ENCODE measurements at places on chromosomes 11 and 22. TPM values are rescaled to one million over a fixed set of nuclear protein-coding genes. Genes with fewer than 3 reads are reported as not detected.

Gene APOA5
- total RNA-seq, result not detected

Gene MISFA
- total RNA-seq, result 0.50 TPM

Gene GTSE1
- 0.67 TPM for total RNA-seq

GRCh38 chr22:36247955-36248354, 5.0 kb upstream of the APOL1 start:
- DNase-seq, result no peak

DNA sequence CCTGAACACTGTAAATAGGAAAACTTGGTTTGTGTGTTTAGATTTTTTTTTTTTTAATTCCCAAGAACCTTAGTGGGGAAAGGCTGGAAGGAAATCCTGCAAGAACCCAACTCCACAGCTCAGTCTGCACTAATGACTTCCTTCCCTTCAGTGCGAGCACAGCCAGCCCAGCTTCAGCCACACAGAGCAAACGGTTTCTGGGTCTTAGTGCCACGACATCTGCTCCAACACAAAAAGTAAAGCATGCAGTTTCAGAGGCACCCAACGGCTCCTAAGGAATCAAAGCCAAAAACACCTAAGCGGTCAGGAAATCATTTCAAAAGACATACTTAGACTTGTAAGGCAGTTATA, 236.1 kb downstream of the TTC28 start:
- DNase-seq, result peak; percentile 44

- DNase-seq, result no peak
Observed at GRCh38 chr11:35711173-35711910, 48.8 kb downstream of the TRIM44 start.

DNA sequence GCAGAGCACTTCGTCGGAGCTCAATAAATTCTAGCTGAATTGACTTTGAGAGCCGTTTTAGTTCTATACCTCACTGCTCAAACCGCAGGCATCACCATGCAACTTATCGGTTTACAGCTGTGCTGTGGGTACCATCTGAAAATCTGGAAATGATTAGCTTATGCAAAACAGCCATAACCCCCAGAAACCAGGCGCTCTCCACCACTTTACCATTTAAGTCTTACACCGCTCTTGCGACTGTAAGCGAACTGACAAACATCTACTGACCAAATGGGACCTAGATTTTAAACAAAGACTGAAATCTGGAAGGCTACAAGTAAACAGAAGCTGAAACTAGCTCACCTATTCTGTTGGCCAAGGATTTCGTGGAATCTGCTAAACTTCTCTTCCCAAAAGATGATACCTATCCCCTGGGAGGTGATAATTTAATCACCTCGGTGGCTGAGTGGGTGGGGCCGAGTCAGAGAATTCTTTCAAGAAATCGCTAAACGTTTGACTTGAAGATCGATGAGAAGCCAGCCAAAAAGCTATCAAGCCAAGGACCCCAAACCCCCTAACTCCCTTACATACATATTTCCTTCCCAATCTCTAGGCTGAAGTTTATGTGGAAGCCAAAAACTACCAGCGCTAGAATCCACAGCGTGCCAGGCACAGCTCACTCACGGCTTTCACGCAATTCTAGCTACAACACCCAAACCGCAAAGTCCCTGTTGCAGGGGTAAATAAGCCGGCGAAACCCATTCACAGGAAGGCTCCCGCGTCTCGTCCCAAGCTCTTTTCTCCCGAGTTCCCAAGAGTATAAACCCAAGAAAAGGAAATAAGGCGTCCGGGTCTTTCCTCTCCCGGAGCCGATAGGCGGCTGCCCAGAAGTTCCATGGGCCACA, 644 bp downstream of the SPTY2D1 start:
- DNase-seq, result peak; percentile 9

DNA sequence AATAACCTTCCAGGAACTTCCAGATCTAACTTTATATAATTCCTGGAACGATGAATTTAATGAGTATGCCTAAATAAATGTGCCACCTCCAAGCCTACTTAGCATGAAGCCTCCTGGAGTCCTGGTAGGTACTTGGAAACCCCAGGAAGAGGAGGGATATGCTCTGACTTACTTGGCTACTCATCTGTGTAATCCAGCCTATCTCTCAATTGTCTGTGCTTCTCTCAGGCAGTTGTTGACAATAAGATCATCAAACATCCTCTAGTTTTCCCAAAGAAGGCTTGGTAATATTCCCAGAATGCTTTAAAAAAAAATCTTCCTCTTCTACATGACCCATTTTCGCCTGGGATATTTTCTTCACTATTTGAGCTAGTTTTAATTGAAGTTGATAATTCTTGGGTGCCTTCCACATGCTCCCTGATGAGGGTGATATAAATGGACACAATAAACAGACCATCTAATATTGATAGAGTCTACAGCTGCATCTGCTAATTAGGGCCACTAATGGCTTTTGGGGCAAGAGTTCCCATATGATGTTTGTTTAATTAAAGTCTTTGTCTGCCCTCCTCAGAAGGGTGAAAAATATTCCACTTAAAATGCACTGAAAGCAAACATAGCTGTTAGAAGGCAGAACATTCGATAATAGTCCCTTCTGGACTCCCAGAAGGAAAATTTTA, 75.5 kb upstream of the RAB38 start:
- no peak for DNase-seq

GRCh38 chr11:98564881-98565280, 455.9 kb upstream of the CNTN5 start:
- no peak for DNase-seq

Gene CCND1
- 197 TPM for total RNA-seq

Gene OR4A16
- total RNA-seq, result not detected

GRCh38 chr22:38706101-38706900, 557 bp downstream of the GTPBP1 start:
- DNase-seq, result peak; percentile 29
